ENCODE measurements at places on chromosomes 2 and 18.

DNA sequence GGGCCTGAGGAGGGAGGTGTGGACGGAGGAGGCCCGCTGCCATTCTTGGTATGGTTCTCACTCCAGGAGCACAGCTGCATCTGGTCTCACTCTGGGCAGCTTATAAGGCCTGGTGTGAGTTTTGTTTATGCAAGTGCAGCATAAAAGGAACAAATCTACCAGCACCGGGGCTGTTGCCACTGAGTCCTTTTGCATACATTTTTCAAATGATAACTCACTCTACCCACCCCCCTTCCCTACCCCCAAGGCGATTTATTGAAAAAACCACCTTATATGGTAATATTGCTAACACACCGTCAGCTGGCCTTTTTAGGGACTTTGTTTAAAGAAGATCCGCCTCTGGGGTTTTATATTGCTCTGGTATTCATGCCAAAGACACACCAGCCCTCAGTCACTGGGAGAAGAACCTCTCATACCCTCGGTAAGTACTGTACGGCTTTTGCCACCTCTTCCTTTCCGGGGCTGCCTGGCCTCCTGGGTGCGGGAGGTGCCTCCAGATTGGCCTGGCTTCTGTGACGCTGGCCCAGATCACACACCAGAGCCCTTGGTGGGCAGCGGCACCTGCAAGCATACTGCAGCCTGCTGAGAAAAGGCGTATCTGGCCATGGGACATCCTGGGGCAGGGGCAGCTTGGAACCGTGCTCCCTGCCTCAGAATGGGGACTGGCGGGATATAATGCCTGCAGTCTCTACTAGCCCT is at the start of gene ACTG2:
Gene ACTG2 (plus strand): TSS at position 378 of the 699 bp plus-strand sequence. CDS start 8,304 bp downstream, outside the sequence.
- no peak for DNase-seq

GRCh38 chr18:41461114-41461513 is 493.9 kb upstream of the PIK3C3 start:
- DNase-seq = no peak

DNA sequence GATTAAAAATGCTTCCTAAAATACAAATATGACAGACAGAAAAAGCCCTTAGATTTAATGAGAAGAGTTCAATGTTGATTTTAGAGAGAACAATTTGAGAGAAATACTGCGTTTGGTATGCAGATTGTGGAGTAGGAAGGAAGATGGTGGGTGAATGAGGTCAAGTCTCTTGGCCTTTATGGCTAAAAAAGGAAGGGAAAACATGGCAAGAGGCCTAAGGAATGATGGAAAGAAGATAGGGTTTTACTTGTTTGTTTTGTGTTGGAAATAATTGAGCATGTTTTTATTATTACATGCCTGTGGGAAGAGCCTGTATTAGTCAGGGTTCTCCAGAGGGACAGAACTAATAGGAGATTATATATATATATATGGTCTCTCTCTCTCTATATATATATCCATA is 318.1 kb downstream of the TRIB2 start:
- DNase-seq = no peak

DNA sequence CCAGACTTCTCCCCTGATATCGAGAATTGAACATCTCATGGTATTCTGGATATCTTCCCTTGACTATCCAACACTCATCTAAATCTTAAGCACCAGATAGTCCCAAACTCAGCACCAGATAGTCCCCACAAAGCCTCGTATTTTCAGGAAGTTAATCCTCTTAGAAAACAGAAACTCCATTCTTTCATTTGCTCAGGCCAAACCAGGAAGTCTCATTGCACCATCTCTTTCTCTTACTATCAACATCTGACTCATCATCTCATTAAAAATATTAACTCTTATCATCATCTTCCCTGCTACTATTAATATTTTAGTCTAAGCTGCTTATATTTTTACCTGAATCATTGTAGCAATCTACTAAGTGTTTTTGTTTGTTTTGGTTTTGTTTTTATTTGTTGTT is 286.4 kb downstream of the GALNT13 start:
- DNase-seq = no peak

- DNase-seq = no peak
Measured at GRCh38 chr2:113342650-113343049, 63.9 kb upstream of the PAX8 start.

- DNase-seq = no peak
Measured at GRCh38 chr2:96866586-96866985, 3.3 kb downstream of the SEMA4C start.

- DNase-seq = no peak
Measured at GRCh38 chr2:178886006-178886405, 78.8 kb upstream of the TTN start.

DNA sequence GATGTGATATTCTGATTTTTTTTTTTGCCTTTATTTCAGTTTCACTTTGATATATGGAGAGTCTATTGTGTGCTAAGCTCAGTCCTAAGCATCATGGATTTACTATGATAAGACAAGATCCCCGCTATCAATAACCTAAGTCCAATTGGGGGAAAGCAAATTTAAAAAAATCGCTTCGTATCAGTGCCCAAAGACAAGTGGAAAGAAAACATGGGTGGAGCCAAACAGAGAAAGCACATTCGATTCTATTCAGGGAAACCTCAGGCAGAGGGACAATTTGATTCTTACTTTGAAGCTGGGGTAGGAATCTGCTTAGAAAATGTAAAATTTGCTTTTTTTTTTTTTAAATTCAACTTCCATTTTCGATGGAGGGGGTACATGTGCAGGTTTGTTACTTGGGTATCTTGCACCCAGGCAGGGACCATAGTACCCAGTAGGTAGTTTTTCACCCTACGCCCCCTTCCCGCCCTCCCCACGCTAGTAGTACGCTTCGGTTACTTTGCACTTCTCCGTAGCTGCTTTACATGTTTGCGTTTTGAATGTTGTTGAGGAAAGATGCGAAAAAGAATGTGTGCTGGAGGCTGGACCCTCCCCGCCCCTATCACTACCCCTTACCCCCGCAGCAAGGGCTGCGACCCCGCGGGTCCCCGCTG is 12.4 kb downstream of the KIF5C start:
- no peak for DNase-seq

DNA sequence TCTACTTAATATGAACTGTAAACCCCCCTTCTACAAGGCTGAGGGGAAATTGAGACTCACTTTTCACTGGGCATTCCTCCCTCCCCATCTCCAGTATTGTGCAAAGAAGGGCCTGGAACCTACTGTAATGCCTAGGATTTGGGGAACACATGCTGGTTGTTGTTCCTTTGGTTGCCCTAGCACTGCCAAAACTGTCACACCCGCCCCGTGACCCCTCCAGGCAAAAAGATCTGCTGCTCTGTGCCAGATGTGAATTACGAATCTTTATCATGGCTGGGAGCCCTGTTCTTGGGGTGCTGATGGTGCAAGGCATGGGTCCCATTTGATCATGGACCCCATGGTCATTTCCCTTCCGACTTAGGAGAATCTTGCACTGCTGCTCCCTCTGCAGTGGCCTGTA is 95.4 kb downstream of the CABLES1 start:
- DNase-seq = no peak

DNA sequence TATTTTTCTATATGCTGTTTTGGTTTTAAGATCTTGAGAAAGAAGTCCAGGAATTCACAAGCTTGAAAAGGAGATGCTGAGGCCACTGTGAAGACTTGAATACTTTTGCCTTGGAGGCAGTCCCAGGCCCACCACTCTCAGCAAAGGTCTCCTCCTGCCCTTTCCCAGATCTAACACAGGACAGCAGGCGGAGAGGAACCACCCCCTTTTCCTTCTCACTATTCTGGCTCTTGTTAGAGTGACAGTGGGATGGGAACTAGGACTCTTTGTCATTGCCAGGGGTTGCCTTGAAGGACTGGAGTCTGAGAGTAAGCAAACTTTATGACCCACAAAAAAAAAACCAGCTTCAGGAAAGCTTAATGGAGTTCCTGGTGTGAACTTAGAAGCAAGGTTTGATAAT is 54.7 kb downstream of the E2F6 start:
- DNase-seq = no peak

GRCh38 chr18:25284281-25284680 is 67.7 kb downstream of the ZNF521 start:
- no peak for DNase-seq

GRCh38 chr2:43636621-43637020 is 439 bp upstream of the PLEKHH2 start:
- no peak for DNase-seq

DNA sequence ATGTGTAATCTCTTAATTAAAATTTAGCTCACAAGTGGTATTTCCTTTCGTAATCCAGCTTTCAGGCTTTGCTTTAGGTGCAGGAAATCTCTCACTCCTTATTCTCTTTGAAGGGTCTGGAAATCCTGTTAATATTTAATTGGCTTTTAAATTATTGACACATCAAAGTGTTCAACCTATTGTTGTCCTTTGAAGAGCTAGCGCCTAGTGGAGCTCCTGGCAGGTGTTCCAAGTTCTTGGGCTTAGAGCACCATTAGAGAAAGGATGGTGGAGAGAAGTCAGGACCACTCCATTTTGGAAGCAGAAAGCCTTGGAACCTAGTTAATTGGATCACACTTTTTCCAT is 92.4 kb downstream of the CABLES1 start:
- no peak for DNase-seq

DNA sequence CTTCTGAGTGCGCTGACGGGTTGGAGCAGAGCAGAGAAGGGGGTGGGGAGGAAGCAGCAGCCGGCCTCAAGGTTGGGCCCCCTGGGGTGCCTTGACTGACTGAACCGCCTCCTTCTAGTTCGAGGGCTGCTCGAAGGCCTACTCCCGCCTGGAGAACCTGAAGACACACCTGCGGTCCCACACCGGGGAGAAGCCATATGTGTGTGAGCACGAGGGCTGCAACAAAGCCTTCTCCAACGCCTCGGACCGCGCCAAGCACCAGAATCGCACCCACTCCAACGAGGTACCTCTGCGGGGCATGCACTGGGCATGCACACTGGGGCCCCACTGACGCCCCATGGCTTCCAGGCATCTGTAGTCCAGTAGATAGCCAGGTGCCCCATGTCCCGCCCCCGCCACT is 246.9 kb downstream of the GLI2 start:
- no peak for DNase-seq

- DNase-seq = no peak
Measured at GRCh38 chr2:58730764-58731487, 489.8 kb upstream of the FANCL start.

- no peak for DNase-seq
Measured at GRCh38 chr2:15981646-15982045, 41.3 kb downstream of the MYCN start.

GRCh38 chr2:101185085-101185484 is 33.9 kb upstream of the TBC1D8 start:
- no peak for DNase-seq

DNA sequence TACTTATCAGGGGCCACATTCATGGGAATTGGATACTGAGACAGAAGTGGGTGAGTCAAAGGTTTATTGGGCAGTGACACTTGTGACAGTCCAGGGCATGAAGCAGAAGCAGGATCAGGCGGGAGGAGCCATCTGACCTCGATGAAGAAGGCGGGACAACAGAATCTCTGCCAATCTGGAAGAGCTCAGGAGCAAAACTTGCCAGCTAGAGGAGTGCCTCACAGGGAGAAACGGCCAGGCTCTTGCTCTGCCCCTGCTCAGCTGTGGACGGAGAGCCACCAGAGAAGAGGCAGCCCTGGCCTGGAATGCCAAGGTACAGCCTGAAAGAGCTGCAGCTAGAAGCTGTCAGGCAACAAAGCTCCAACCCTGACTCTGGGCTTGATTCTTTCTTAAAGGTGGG is 16.9 kb downstream of the DAW1 start:
- peak; percentile 13 for DNase-seq
